ENCODE measurements at places on chromosomes 3 and 15.

GRCh38 chr3:4883011-4883410, 96.2 kb upstream of the BHLHE40 start:
- DNase-seq, result no peak

GRCh38 chr3:67737140-67737539, 82.7 kb upstream of the SUCLG2 start:
- no peak for DNase-seq

DNA sequence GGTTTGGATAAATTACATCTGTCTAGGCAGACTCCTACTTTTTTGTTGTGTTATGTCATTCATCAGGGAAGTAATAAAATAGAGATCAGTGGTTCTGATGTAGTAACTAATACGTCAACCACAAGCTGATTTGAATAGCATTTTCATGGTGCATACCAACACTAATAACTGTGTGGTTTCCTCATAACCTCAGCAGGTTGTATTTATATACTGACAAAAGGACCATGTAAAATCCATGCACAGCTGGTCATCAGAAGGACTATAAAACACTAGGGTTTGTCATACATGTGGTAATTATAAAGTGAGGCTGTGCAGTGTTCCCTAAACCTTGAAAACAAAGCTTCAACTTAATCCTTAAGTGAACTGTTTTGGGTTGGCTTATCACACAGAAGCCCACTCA, 216.8 kb upstream of the RBMS3 start:
- peak; percentile 56 for DNase-seq

DNA sequence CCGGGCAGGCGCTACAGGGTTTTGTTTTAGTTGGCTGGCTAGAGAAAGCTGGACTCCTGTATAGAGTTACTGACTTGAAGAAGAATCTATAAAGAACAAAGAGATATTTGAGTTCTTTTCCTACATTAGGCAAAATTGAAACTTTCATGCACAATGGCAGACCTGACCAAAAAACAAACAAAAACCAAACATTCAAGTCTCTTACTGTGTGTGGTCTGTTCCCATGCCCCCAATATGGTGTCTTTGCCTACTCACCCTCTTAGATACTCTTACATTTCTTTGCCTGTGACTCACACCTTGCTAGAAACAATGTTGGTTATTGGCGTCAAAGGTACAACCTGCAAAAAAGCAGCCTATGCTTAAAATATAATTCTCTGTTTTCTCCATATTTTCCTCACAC, 109.5 kb upstream of the TMC3 start:
- no peak for DNase-seq

GRCh38 chr3:32288819-32289218, 50.3 kb downstream of the CMTM8 start:
- DNase-seq, result no peak

- no peak for DNase-seq
Observed at GRCh38 chr3:126153695-126154360, 26.6 kb downstream of the ALDH1L1 start.
